ENCODE measurements at places on chromosomes 1 and 21.

DNA sequence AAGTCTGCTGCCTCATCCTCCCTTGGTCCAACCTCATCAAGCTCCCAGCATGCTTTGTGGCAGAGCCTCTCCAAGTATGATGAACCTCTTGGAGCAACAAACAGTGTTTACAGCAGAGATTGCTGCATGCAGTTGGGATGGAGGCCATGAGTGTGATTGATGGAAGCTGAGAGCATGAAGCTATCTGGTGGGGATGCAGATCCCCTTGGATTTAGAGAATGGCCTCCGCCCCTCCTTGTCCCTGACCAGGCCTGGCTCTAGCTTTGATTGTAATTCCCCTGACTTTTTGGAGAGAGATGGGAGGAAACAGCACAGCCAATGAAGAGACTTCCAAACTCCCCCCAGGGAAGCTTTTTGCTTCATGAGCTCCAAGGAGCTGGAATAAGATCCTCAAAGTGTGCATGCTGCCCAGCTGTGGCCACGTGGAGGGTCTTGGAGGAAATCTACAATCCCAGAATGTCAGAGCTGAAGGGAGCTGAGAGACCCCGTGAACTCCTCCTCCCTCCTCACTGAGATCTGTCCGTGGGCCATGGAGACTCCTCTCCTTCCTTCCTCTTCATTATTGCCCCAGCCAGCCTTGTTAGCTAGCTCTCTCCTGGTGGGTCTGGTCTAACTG is 165.3 kb upstream of the USP24 start:
- DNase-seq, result no peak

- DNase-seq, result no peak
Measured at GRCh38 chr1:25011275-25011674, 81.2 kb upstream of the RUNX3 start.

- DNase-seq, result no peak
Measured at GRCh38 chr1:247218121-247218651, 37.7 kb upstream of the VN1R5 start.

DNA sequence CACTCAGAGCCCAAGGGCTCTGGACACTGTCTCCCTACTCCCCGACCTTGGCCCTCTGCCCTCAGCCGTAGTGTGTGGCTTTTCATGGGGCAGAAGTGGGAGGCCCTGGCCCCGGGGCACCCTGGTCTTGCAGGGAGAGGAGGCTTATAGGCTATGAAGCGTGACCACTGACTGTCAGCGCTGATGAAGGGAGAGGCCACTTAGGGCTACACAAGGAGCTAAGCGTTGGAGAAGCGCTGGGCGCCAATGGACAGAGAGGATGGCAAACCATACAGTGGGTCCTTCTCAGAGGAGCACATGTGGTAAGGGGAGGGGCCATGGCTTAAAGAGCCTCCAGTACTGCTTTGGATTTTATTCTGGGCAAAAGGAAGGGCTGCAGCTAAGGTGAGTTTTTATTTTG is 7.9 kb downstream of the CRABP2 start:
- DNase-seq, result no peak

GRCh38 chr1:97824200-97824599 is 96.6 kb downstream of the DPYD start:
- DNase-seq, result no peak

DNA sequence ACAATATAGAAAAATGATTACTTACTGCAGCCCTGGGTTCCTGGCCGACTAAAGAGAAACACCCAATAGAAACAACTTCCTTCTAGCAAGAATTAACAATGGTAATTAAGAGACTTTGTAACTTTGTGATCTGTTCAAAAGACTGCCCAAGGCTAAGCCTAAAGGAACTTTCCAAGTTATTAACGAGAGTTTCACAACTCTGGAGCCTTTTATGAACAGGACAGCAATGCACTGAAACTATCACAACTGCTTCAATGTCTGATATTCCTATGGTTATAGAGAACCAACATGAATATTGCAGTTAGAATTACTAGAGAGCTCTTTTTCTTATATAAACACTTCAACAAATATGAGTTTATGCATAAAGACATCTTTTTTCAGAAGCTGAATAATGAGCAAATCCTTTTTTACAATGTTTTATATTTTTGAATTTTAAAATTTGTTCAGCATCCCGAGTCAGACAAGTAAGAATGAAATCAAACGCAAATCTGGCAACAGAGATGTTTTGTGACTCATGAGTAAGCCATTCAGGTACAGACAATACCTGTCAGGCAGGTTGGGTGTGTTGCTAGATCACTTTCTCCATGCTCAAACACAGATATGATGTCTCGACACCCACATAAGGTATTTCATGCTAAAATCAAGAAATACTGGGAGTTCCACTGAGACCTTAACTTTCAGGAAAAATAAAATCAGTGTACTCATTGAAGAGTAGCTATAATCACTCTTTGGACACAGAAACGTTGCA is 22.2 kb upstream of the KCNJ15 start:
- DNase-seq, result peak; percentile 4

GRCh38 chr1:38272515-38272914 is 225.9 kb upstream of the POU3F1 start:
- DNase-seq, result no peak

GRCh38 chr1:111470596-111470995 is 3.2 kb upstream of the C1orf162 start:
- no peak for DNase-seq

GRCh38 chr21:32597205-32597604 is 11.9 kb upstream of the TCP10L start:
- DNase-seq, result peak; percentile 34

GRCh38 chr1:248822148-248823032 is 3.3 kb downstream of the SH3BP5L start:
- DNase-seq, result no peak

DNA sequence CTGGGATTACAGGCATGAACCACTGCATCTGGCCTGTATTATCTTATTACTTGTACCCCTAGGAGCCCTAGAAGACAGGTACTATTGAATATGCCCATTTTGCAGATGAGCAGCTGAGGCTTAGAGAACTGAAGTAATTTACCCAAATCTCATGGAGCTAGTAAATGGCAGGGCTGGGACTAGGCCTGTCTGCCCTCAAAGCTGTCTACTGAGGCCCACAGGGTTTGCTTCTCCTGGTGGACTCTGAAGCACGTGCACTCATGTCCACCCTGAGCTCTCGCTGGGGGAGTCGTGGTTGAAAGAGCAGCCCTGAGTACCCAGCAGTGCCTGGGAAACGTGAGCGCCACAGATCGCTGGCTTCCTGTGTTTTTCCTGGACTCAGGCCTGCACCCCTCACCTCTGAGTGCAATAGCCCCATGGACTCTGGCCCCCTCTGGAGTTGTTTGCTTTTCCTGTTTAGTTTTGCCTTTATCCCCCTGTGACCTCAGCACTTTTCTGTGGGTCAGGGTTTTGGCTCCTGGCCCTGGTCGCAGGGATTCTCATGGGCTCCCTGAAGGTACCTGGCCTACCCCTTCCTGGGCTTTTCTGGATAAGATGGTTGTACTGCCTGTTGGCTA is 52.4 kb downstream of the ARHGEF10L start:
- no peak for DNase-seq

DNA sequence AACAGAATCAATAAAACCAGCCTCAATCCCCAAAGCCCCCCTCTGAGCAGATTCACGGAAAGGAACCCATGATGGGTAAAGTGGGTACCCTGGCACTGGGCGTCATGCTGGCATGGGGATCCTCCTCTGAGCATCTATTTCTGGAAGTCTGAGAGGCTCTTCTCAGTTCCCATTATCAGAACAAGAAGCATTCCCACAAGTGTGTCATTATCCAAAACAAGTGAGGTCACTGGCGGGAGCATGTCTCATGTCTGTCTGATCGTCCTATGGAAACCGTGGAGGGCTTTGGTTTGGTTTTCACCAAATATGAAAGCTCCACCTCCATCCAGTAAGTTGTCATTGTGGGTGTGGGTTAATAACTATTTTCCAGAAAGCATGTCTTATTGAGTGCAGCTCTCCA is 70.7 kb downstream of the PGM1 start:
- no peak for DNase-seq

GRCh38 chr21:36297938-36298572 is 21.9 kb upstream of the MORC3 start:
- DNase-seq, result peak; percentile 69

DNA sequence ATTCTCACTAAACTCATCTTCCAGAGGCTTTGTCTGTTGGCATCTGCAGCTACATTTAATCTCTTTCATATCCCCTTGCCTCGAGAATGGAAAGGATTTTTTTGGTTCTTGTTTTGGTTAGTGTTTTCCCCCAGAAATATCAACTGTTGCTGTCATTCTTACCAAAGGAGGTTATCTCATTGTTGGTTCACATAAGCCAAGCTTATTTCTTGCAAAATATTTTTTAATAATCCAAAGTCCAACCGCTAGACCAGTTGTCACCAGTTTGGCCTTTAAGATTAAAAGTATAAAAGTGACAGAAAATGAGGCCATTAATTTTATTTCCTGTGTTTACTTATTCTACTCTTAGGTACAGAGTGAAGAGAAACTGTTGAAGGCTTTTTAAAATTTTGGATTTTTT is 66.5 kb upstream of the PROX1 start:
- no peak for DNase-seq

DNA sequence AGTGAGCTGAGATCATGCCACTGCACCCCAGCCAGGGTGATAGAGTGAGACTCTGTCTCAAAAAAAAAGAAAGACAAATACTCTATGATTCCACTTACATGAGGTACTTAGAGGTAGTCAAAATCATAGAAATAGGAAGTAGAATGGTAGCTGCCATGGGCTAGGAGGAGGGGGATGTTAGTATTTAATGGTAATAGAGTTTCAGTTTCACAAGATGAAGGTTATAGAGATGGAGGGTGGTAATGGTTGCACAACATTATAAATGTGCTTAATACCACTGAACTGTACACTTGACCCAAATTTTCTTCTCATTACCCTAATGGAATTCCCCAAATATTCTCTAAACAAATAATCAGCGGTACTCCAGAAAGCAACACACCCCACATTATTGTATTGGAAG is 12.8 kb downstream of the EIF2B3 start:
- no peak for DNase-seq

GRCh38 chr1:29550119-29550841 is 314.0 kb downstream of the PTPRU start:
- peak; percentile 92 for DNase-seq

- no peak for DNase-seq
Measured at GRCh38 chr1:211633524-211633846, 41.9 kb downstream of the NEK2 start.

GRCh38 chr1:169427081-169427641 is at the start of gene CCDC181:
CCDC181 (minus strand) TSS chr1:169427474; CDS start chr1:169424927, 2,547 bp downstream.
- DNase-seq, result no peak

GRCh38 chr1:24857507-24858133 is 72.5 kb downstream of the RUNX3 start:
- no peak for DNase-seq

DNA sequence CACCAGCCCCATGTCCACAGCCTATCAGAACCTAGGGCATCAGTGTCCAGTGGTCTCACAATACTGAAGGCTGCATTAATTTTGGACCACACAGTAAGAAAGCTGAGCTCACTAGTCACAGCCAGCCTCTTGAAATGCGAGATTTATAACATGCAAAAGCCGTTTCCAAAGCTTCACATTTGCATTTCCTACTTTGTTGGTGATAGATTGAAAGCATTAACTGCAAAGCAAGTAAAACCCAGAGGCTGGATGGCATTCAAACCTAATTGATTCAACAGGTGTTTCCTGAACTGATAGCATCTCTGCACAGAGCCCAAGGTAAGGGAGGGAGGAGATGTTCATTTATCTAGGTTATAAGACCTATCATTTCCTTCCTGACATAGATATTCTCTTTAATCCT is 410.1 kb downstream of the OMA1 start:
- DNase-seq, result no peak

GRCh38 chr1:186502087-186502486 is 41.2 kb upstream of the PDC start:
- DNase-seq, result no peak

GRCh38 chr1:30054126-30054525 is 669.3 kb downstream of the MATN1 start:
- DNase-seq, result no peak

DNA sequence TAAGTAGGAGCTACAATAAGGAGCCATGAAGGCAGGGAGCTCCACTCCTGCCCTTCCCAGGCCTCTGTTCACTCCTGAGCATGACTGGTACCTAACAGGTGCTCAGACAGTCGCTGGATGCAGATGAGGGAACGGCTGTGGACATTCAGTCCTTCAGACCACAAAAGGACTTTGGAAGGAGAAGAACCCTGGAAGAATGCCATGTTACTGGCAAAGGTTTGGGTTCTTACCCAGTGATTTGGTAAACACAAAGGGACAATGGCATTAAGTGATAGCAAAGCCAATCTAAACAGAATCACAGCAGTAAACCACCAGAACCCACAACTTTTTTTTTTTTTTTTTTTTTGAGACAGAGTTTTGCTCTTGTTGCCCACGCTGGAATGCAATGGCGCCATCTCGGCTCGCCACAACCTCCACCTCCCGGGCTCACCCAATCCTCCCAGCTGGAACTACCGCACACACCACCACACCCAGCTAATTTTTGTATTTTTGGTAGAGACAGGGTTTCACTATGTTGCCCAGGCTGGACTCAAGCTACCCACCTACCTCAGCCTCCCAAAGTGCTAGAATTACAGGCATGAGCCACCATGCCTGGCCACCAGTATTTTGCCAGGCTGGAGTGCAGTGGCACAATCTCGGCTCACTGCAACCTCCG is 7.5 kb upstream of the CBR3 start:
- DNase-seq, result no peak

GRCh38 chr1:234722270-234722704 is 112.3 kb upstream of the IRF2BP2 start:
- no peak for DNase-seq

DNA sequence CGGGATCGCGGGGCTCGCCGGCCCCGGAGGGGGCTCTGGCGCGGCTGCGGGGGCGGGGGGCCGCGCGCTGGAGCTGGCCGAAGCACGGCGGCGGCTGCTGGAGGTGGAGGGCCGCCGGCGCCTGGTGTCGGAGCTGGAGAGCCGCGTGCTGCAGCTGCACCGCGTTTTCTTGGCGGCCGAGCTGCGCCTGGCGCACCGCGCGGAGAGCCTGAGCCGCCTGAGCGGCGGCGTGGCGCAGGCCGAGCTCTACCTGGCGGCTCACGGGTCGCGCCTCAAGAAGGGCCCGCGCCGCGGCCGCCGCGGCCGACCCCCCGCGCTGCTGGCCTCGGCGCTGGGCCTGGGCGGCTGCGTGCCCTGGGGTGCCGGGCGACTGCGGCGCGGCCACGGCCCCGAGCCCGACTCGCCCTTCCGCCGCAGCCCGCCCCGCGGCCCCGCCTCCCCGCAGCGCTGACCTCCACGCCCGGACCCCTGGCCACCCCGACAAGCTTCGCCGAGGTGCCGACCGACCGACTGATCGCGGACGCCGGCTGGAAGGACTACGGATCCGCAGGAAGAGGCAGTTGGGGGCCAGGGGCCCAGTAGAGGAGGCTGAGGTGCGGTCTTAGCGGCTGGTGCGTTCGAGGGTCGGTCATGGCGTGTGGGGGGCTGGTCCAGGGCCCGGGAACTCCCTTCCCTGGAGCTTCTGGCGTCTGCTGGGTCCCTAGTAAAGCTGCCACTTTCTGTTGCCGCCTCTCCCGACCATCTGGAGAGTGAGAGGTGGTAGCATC is 711 bp downstream of the TRNP1 start:
- no peak for DNase-seq

DNA sequence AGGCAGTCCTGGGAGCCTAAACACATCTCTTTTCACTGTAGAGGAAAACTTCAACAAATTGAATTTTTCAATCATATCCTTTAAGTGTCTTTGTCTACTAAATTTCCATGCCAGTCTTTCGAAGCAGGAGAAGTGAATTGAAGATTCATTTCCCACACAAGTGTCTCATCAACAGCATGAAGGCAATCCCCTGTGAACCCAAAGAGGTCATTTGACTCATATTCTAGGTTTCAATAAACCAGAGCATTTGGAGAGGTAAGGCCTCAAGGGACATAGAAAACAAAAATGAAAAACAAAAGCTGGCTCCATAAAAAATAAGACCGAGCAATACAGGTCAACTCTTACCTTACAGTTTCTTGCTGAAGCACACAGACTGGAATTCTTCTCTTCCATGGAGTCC is 94.1 kb upstream of the ATP1B1 start:
- no peak for DNase-seq
